ENCODE measurements at places on chromosomes 12 and 14.

- DNase-seq, result no peak
These were observed 335.5 kb downstream of the NUAK1 start for GRCh38 chr12:105803292-105803691.

DNA sequence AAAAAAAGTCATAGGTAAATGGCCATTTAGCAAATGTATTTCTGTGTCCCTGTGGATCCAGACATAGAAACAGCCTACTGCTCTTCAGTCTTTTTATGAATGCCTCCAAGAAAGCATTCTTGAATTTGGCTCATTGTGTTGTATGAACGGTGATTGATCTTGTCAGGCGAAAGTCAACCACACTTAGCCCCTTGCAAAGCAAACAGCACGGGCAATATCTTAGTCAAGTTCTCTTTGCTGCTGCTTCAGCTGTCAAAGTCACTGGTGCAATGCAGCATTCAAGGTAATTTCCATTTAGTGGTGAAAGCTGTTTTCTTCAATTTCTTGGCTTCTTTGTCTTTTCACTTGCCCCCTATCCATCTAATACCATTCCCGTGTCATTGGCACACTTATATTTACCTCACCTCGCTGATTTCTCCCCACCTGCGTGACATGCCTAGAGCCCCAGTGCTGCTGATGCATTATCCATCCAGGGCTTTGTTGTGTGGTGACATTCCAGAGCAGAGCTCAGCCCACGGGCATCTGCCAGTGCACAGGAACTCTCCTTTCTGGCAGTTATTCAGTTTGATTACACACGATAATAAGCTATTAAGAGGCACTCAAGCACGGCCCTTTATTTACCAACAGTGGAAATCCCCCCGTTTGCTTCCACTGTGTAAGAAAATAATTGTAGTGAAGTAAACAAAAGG is 362.3 kb upstream of the NOVA1 start:
- DNase-seq, result no peak

DNA sequence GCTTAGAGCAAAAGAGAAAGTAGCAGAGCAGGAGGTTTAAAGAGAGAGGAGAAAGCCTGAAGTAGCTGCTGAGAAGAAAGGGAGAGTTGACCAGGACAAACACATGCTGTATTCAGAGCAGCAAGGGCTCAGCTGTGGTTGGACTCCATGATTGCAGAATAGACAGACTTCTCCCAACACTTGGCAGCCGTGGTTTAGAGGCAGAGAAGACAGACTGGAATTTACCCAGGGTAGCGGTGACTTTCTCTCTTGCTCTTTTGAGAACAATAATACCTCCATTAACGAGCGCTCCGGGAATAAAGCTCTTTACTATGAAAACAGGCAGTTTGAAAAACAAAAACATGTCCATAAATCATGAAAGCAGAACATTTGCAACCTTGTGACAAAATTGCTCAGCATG is 21.4 kb upstream of the IGF1 start:
- no peak for DNase-seq

DNA sequence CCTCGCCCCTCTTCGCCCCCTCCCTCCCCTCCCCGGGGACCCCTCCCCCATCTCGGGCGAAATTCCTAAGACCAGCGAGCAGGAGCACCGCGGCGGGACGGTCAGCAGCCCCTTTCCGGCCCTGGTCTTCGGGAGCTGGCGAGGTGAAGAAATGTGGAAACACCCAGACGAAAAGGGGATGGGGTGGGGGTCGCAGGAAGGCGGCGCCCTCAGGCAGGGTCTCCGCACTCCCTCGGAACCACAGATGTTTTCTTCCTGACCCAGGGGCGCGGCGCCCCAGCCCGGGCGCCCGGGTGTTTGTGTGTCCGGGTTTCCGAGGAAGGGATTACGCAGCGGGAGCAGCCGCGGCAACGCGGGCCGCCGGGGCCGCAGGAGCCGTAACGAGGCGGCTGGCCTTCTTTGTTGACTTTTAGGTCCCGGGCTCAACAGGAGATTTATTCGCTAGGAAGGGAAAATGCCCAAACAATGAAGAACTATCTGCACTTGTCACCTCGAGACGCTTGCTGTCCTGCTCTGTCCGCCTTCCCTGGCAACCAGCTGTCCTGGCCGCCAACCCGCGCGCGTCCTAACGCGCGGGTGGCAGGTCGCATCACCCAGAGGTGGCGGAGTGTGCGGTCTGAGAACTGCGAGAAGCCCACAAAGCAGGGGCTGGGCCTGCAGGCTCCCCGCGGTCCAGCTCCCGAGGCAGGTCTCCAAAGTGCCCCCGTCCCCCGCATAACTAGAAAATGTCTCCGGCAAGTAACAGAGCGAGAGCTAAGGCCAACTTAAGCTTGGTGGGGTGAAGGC is 7.0 kb downstream of the FOXA1 start:
- DNase-seq, result no peak

- no peak for DNase-seq
These were observed 24.0 kb downstream of the GSG1 start for GRCh38 chr12:13079440-13079906.

GRCh38 chr14:99645545-99646505 is 896 bp downstream of the HHIPL1 start:
- no peak for DNase-seq

GRCh38 chr14:104106471-104106991 is 21.0 kb downstream of the ASPG start:
- DNase-seq, result no peak

- DNase-seq, result no peak
These were observed 71.1 kb downstream of the DUSP16 start for GRCh38 chr12:12491606-12492005.

DNA sequence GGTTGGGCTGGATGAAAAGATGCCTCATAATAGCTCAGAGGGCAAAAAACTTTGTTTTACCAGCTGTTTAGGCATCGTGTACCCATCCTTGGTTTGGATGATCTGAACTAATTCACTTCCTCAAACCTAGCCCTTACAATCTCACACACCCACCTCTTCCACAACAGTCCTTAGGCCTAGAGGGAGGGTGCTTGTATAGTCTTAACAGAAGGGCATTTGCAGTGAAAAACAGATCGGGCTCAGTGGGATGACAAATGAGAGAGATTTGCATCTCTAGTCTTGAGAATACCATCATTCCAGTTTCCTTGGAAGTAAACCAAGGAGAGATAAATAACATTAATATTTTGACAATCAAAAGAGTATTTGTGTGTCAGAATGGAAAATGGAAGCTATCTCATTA is 11.0 kb downstream of the SLCO1A2 start:
- DNase-seq, result no peak

Data from stimulated activated CD4-positive, alpha-beta T cell treated with anti-CD3 and anti-CD28 coated beads, Interleukin-2, amount 100 ng/mL, for 4 hours (primary cell).